Putamen (tissue), 1 donor: ENCODE measurements at places on chromosomes 5 and 9.
A peak's percentile ranks its signal among the peaks of the same experiment; 100 is the strongest.

- DNase-seq, result no peak
Measured at GRCh38 chr5:72854419-72854818, 38.0 kb downstream of the TNPO1 start.

- no peak for DNase-seq
Measured at GRCh38 chr9:27924502-27924901, 351.2 kb upstream of the C9orf72 start.

DNA sequence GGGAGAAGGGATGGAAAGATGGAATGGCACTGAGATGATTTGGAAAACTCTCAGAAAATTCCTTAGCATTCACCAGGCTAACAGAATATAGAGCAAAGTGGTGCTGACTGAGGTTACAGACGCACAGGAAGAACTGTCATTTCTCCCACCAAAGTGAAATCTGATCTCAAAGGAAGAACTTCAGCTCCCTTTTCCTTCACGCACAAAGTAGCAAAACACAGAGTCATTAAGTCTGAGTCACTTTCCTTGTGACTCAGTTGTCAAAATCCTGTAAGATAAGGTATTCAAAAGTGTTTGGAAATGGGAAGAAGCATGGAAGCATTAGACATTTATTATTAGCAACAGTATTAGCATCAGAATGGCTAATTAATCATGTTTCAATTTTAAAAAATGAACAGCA is 11.7 kb downstream of the MPDZ start:
- peak; percentile 67 for DNase-seq

DNA sequence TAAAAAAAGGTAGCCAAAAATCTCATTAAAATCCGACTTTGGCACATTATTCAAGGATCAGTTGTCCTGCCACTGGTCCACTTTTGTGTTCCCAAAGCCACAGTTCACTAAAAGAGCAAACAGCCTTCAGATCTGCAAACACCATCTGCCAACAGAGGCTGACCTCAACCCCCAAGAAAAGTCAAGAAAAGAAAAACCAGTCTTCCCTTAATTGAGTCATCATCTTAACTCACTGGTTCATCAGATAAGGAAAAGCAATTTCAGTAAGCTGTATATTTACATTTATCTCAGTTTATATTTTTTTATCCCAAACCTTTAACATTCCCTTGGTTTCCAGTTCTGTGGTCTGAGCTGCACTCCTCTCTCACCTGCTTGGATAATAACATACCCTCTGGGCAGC is 21.2 kb downstream of the RASEF start:
- DNase-seq, result no peak

DNA sequence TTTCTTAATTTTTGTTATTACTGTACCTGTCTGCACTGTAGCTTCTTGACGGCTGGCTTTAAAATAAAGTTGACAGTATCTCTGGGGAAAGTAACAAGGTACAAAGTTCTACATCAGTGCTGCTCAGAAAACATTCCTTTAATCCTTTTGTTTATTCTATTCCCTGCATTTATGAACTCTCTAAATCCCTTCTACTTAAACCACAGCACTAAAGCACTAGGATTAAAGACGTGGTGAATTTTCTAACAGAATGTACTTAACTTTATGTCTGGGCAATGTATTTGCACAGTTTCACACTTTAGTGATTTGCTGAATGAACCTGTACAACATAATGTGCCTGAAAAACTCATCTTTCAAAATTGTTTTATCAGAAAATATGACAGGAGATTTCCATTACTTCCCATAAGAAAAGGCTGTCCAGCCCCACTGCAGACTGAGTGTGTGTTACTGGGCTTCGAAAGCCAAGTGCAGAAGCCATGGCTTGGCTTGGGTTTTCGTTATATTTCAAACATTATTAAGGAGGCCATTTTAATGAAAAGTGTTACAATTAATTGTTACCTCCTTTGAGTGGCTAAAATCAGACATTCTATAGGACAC is 43.8 kb downstream of the LHFPL2 start:
- DNase-seq, result no peak

DNA sequence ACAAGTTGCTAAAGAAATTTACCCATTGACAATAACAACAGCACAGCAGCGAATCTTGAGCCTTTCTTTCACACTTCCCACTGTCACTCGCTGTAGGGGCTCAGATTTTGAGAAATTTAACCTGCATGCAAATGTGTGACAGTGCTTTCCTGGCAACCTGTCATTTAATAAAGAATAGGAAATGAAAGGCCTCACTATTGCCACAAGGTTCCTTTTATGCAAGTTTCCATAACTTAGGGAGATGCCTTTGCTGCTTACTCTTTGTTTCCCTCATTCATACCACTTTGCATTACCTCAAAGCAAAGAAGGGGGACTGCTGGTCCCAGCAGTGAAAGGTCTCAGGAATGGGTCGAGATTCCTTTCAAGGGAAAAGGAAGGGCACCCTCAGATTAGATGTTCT is 49.5 kb downstream of the PTCD2 start:
- DNase-seq, result no peak

GRCh38 chr5:34021334-34021733 is 13.5 kb upstream of the AMACR start:
- DNase-seq, result no peak

- DNase-seq, result no peak
Measured at GRCh38 chr5:16392718-16393117, 72.9 kb downstream of the ZNF622 start.

DNA sequence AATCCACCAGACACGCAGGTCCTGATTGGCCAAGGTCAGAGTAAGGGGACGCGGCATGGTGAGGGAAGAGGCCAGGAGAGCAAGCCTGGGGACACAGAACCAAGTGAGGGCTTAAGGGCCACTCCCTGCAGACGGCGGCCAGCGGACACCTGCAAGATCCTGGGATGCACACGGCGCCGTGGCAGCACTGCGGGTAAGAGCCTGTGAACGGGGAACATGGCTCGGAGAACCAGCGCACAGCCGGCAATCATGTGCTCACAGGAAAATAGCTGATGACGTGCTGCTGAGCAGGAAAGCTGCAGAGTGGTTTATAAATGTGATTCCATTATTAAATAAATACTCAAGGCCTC is 27.0 kb upstream of the NSMF start:
- DNase-seq, result no peak

- DNase-seq, result no peak
Measured at GRCh38 chr5:133867341-133867740, 101.1 kb downstream of the C5orf15 start.

DNA sequence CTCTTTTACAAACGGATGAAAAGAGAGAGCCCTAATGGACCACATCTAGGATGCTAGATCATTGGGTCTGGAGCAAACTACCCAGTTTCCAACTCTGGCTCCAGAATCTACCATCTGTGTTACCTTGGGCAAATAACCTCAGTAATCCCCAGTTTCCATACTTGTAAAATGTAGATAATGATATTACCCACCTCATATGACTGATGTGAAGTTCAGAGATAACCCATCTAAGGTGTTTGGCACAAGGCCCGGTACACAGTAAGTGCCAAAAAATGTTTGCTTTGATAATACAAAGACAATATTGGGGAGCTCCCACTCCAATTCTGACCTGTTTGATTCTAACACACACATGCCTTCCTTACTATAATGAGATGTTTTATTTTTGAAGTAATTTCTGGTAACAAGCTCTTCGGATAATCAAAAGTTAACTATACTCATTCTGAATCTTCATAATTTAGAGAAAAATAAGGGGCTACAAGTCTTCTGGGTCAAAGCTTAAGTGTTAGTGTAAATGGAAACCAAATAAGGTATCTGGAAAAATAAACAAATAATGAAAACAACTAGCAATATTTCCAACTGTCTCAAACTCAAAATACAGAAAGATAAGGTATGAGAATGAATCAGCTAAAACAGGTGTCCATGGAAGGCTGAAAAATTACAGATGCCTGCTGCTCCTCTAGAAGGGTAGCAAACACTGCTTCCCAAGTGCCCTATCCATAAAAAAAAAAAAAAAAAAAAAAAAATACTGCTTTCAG is 30.4 kb downstream of the ELL2 start:
- no peak for DNase-seq

GRCh38 chr9:89428901-89429890 is 68.7 kb downstream of the SEMA4D start:
- no peak for DNase-seq

DNA sequence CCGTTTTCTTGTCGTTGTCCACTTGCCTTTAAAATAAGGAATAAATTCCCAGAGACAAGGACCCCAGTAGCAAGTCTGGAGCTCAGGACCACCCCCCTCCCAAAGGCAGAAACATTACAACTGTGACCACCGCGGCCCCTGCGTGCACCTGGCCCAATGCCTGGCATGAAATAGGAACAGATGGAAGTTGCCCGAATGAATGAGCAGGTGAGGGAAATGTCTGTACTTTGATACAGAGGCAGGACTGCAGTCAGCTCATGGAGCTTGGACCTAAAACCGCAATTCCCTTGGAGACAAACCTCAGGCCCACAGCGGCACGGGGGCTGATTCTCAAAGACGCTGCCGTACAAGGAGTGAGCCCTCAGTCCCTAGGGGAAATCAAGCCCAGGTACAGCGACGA is 55.3 kb upstream of the SARDH start:
- no peak for DNase-seq

GRCh38 chr5:60377826-60378225 is 322.1 kb downstream of the DEPDC1B start:
- DNase-seq, result no peak

- no peak for DNase-seq
Measured at GRCh38 chr9:125752070-125752628, 5.0 kb downstream of the PBX3 start.

- peak; percentile 89 for DNase-seq
Measured at GRCh38 chr9:129613520-129614175, 7.3 kb downstream of the C9orf50 start.

GRCh38 chr5:181184845-181185216 is 20.2 kb downstream of the TRIM7 start:
- no peak for DNase-seq

- DNase-seq, result no peak
Measured at GRCh38 chr5:133489632-133490031, 122.7 kb downstream of the FSTL4 start.

GRCh38 chr5:98259595-98259994 is 513.9 kb upstream of the RGMB start:
- DNase-seq, result no peak

DNA sequence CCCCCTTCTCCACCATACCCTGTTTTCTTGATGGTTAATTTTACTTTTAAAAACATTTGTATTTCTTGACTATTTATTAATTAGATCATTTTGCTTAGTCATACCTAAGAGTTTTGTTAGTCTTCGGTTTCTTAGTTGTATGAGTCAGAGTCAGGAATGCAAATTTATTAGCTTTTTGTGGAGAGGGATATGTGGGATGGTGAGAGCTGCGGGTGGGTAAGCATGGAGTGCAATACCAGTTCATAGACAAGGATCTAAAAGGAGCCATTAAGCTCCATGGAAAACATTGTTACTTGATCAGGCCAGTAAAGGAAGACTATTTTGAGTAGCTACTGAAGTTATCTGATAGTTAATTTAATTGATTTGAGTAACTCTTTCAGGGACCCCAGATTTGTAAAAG is 77.5 kb downstream of the ZSWIM6 start:
- DNase-seq, result peak; percentile 58

DNA sequence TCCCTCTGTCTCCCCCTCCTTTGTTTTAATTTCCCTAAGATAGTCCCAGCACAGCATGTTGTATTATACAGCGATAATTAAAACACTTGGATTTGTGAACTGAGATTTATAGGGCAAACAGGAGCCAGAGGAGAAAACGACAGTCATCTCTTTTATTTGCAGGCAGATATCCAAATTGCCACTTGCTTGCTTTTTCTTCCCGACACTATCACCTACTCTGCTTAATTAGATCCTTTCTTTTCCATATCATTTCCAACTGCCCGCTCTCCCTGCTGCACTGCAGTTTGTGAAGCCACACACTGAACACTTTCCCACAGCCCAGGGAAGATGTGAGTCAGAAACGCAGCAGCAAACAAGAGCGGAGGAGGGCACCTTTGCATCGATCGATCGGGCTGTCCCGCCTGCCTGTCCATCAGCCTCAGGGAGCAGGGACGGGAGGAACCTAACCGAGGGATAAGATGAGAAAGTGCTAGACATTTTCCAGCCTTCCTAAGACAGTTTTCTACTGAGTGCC is 35.8 kb upstream of the SPRY4 start:
- DNase-seq, result no peak

- DNase-seq, result no peak
Measured at GRCh38 chr5:125554355-125554754, 807.9 kb upstream of the ZNF608 start.

GRCh38 chr5:95669540-95669939 is 13.3 kb downstream of the SPATA9 start:
- DNase-seq, result peak; percentile 44

DNA sequence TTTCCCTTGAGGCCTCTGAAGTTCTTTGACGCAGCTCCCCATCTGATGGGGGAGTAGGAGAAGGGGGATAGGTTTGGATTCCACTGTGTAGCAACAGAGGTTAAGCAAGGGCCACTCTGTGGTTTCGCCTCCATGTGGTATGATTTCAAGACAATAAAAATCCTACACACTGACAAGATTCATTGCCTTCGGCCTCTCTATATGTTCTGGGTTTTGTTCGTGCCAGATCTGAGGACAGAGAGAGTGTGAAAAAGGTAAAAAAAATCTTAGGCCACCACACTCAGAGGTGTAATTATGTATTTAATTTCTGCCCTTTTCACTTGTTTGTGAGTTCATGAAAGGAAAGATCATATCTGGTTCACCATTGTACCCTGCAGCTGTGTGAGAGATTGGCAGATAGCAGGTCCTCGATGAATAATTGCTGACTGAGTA is 715.2 kb upstream of the ZNF608 start:
- DNase-seq, result no peak

GRCh38 chr5:1262381-1262780 is 32.5 kb downstream of the TERT start:
- DNase-seq, result no peak

GRCh38 chr9:14092344-14092743 is 221.6 kb downstream of the NFIB start:
- no peak for DNase-seq

GRCh38 chr9:127629468-127630081 is 17.5 kb downstream of the STXBP1 start:
- DNase-seq, result no peak

DNA sequence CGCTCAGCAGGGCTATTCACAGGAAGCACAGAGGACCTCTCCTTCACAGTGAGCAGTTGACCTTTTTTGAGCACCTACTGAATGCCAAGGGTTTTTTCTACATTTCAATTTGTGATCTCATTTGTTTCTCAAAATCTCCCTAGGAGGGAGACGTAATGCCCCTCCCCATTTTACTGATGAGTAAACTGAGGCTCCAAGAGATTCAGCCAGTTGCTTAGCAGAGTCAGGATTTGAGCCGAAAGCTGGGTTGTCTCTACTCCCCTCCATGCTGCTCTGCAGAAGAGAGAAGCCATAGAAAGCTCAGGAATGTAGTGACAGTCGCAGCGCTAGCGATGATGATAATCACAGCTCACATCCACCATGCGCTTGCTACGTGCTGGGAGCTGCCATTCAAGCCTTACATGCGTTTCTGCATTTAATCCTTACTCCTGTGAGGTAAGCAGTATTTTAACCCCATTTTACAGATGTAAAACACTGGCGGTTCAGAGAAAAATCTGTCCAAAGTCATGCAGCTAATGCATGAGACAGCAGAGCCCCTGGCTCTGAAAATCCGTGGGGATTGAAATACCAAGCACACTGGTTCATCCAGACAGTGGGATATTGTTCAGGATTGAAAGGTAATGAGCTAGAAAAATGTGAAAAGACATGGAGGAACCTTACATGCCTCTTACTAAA is 33.8 kb downstream of the ERGIC1 start:
- peak; percentile 46 for DNase-seq

GRCh38 chr5:72611118-72611730 is 104.0 kb upstream of the ZNF366 start:
- peak; percentile 92 for DNase-seq
